Osteocyte (in vitro differentiated cells): ENCODE measurements at places on chromosomes 4 and X. TPM values are rescaled to one million over a fixed set of nuclear protein-coding genes. Genes with fewer than 3 reads are reported as not detected.

DNA sequence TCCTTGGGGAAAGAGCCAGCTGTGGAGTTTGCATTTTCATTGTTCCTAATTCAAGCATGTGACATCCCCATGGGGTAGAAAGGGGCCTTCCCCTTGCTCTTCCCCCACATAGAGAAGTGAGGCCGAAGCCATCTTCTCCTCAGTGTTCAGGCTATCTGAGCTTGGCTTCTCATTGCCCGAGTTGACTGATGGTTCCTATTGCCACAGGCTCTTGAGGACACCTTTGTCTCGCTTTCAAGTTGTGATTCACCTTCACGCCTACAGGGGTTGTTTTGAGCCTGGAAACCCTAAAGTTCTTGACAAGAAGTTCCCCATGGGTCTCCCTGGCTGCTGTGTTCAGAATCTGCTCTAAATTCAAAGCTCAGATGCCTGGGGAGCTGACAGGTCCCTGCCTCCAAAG, 25.0 kb downstream of the CCNQ start:
- H3K27me3 ChIP-seq, result no peaks in the 10 kb centered on the region
- H3K36me3 ChIP-seq, result no peaks in the 10 kb centered on the region
- H3K27ac ChIP-seq, result no peak overlapping the region
- H3K4me3 ChIP-seq, result no peak overlapping the region
- peaks cover 4% of the 10 kb centered on the region for H3K4me1 ChIP-seq

S100G gene
- total RNA-seq, result not detected in 2 replicates

GRCh38 chr4:155761916-155762315, 3.1 kb downstream of the GUCY1B1 start:
- H3K36me3 ChIP-seq, result peaks cover 12% of the 10 kb centered on the region
- no peaks in the 10 kb centered on the region for H3K27me3 ChIP-seq
- DNase-seq, result no peak
- no peak overlapping the region for H3K4me3 ChIP-seq

GRCh38 chrX:132144061-132144460, 16.2 kb upstream of the FRMD7 start:
- peaks cover 5% of the 10 kb centered on the region for H3K4me1 ChIP-seq
- no peak overlapping the region for H3K4me3 ChIP-seq
- H3K27ac ChIP-seq, result no peak overlapping the region
- DNase-seq, result no peak
- no peaks in the 10 kb centered on the region for H3K36me3 ChIP-seq
- H3K27me3 ChIP-seq, result peaks cover 13% of the 10 kb centered on the region

- H3K4me3 ChIP-seq, result no peak overlapping the region
- no peaks in the 10 kb centered on the region for H3K4me1 ChIP-seq
- H3K36me3 ChIP-seq, result no peaks in the 10 kb centered on the region
- peaks cover 4% of the 10 kb centered on the region for H3K27me3 ChIP-seq
- DNase-seq, result no peak
- no peak overlapping the region for H3K27ac ChIP-seq
Observed at GRCh38 chrX:12709047-12709446, 82.2 kb upstream of the PRPS2 start.

DNA sequence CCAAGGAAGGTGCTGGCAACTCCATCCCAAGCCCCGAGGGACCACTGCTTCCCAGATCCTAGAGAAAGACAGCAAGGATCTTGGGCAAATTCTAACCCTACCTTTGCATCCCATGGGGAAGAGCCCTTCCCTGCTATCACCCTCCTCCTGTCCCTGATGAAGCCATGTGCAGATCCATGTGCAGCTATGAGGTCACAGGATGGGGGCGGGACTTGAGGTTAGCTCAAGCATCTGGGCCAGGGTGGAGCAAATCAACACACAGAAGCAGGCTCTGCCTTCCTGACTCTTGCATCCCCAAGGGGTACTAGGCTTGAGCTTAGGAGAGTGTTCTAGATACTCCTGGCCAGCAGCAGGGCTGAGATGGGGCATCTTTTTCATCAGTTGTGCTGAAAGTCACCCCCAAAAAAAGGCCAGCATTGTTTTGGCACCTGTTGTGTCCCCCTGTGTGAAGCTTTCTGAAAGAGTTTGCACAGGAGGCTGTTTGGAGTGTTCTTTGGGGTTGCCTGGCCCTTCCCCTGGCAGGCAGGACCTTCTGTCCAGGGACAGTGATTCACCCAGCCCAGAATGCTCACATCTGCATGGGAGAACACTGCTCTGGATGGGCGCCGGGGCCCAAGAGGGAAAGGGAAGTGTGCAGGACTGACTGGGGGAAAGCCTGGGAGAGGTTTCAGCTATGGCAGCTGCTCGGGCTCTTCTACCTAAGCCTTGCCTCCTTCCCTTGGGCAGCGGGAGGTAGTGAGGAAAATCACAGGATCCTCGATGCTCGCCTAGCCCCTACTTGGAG, 50.8 kb downstream of the PRPS1 start:
- H3K36me3 ChIP-seq, result no peaks in the 10 kb centered on the region
- H3K27ac ChIP-seq, result peak overlapping the region; percentile 98
- no peak for DNase-seq
- H3K4me1 ChIP-seq, result peaks cover 50% of the 10 kb centered on the region
